ENCODE measurements at places on chromosomes 6 and 20.

GRCh38 chr6:25456249-25457040 lies 177.3 kb downstream of the CARMIL1 start:
- no peak for DNase-seq

GRCh38 chr6:14499309-14499708 lies 381.7 kb downstream of the CD83 start:
- no peak for DNase-seq

DNA sequence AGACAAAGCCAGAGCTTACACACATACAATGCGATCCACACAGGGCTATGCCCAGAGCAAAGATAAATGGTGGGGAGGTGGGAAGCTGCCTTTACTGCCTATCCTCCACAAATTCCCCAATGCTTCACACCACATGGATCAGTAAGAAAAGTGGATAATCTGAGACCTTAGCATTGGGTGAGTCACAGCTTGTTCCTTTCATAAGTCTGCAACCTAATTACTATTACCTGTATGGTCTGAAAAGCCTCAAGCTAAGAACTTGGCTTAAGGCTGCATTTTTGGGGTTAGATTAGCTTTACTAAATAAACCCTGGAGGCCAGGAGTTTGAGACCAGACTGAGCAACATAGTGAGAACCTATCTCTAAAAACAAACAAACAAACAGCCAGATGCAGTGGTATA lies 66.0 kb upstream of the BTBD3 start:
- no peak for DNase-seq

DNA sequence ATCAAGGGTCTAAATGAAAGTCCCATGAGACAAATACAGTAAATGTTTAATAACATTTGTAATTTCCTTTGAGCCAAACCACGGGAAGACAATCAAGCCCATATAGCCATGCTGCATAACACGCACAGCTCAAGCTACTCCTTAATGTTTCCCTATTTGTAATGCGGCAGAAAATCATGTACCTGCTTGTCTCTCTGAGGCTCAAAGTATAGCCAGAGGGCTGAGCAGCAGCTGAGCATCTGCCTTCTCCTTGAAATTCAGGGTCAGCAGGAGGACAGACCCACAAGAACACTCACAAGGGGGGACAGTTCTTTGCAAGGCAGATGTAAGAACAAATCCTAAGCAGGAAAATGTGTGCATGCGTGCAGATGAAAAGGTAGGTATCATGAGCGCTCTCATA lies 45.8 kb upstream of the JARID2 start:
- no peak for DNase-seq

- DNase-seq, result no peak
Measured at GRCh38 chr6:108051481-108051880, 23.1 kb downstream of the OSTM1 start.

- DNase-seq, result no peak
Measured at GRCh38 chr6:35215665-35216411, 2.1 kb downstream of the SCUBE3 start.

GRCh38 chr6:152034631-152035030 lies 227.1 kb downstream of the ESR1 start:
- no peak for DNase-seq

- DNase-seq, result no peak
Measured at GRCh38 chr20:58306421-58307261, 2.9 kb upstream of the RAB22A start.
